ENCODE measurements at places on chromosomes 2 and 18.

DNA sequence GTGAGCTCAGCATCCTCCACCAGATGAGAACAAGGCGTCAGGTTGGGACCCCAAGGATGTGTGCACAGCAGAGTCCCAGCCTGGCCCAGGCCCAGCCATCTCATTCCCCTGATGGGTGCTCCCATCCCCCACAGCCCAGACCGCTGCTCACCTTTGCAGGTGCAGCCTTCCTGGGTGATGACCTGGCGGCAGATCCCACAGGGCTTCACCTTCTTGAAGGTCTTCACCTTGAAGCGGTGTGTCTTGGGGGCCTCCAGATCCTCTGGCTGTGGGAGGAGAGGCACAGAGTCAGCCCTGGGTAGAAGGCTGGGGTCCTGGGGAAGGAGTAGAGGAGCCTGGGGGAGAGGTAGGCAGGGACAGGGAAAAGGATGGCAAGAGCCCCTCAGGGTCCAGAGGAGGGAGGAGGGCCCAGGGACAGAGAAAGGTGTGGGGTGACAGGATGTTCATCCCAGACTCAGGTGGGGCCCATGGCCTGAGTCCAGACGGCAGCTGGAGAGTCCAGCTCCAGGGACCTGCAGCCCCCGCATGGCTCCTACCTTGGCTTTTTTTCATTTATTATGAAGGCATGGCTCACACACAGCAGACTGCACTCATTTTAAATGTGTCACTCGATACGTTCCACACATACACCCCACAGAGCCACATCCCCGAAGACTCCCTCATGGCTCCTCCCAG lies 11.9 kb downstream of the TNS1 start:
- no peak for DNase-seq

DNA sequence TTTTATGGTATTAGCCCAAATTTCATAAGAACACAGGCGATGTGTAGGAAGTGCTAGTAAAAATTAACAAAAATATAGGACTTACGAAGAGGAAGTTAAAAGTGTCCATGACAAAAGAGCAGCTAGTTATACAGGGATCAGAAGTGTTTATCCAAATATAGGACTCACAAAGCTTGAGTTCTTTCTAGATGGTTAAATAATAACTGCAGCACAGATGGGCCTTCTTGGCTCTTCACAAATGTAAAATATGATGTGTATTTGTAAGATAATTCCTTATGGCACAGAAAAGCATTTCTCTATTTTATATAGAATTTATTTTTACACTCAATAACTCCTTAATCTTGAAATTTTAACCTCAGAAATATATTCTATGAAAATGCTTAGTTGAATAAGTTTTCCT lies 100.9 kb upstream of the SPHKAP start:
- DNase-seq: no peak

DNA sequence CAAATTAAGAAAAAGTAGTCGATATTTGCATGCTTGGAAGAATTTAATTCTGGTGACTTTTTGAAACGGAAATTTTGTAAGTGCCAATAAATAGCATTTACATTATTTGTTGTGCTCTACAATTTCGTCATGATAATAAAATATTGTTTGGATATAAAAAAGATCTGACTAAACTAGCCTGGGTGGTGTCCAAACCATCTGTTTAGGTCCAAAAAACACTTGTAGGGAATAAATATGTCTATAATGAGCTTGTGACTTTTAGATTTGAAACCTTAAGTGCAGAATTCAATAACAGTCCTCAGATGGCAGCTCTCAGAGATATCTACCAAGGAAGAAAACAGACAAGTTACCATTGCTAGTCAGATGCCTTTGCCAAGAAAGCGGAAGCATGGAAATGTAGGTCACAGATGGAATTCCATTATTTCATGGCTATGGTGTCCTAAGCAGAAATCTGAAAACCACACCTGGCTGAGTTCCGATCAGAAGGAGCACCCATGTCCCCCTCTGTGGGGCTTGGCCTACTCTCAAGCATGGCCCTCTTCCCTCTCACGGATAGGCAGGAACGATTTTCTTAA lies 731.1 kb downstream of the RNF144A start:
- no peak for DNase-seq

- no peak for DNase-seq
Observed at GRCh38 chr2:148282201-148282600, 261.3 kb downstream of the MBD5 start.

Data from HFFc6 (cell line).